Heart left ventricle (tissue), 16 donors: ENCODE measurements at places on chromosomes 4 and X.
A peak's percentile ranks its signal among the peaks of the same experiment; 100 is the strongest.

GRCh38 chrX:129726307-129727111 is 12.3 kb upstream of the XPNPEP2 start:
- peak; percentile 68 for DNase-seq

- DNase-seq = no peak
Measured at GRCh38 chrX:54479136-54480111, 16.6 kb downstream of the FGD1 start.

DNA sequence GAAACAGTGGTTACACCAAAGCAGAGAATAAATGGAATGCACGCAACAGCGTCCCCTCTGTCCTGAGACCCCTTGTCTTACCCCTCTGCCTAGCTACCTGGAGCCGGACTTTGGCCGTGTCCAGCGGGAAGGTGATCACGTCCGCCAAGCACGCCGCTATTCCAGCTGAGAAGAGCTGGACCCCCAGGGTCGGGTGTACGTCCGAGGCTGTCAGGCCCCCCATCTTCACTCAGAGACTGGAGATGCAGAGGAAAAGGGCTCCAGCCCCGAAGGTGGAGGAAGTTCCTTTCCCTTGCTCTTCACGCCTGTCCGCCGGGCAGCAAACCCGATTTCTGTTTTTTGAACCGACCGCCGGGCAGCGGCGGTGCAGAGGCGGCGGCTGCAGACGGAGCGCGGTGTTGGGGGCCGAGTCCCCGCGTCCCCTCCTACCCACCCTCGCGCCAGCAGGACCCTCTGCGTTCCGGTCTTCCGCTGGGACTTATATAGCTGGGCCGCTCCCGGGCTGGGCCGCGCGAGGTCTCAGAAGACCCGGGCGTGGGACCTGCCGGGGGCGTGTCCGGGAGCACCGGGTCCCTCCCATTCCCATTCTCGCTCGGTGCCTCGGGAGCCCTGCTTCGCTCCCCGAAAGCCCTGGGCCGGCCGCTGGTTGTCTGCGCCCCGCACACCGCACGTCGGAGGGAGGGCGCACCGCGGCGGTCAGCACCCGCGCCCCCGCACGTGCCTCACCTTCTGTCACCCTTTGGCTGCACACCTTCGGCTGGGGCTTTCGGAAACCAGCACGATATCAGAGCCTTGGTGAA is at the start of gene UCP1:
UCP1 (minus strand) TSS at position 455 of the 800 bp plus-strand sequence; CDS start at position 223, 232 bp downstream.
- DNase-seq = peak; percentile 11

- no peak for DNase-seq
Measured at GRCh38 chrX:151852294-151852693, 60.4 kb upstream of the MAGEA4 start.

DNA sequence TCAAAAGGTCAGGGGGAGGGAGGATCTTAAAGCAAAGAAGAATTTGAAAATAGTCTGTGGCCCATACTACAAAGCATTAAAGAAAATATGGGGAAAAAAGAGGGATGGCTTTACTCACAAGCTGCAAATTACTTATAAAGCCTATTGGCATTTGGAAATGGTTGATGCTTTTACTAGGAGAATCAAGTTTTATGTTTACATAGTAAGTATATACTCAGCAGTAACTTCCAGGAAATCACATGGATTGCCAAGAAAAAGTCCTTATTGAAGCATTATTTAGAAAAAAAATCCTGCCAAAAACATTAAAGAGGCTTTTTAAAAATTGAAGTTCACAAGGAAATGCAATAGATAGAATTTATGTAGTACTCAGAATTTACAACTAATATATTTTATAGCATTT is 8.4 kb upstream of the SH3RF1 start:
- DNase-seq = no peak

- DNase-seq = no peak
Measured at GRCh38 chr4:85555206-85555605, 80.3 kb downstream of the ARHGAP24 start.

GRCh38 chrX:79081895-79082512 is 62.5 kb upstream of the GPR174 start:
- no peak for DNase-seq

DNA sequence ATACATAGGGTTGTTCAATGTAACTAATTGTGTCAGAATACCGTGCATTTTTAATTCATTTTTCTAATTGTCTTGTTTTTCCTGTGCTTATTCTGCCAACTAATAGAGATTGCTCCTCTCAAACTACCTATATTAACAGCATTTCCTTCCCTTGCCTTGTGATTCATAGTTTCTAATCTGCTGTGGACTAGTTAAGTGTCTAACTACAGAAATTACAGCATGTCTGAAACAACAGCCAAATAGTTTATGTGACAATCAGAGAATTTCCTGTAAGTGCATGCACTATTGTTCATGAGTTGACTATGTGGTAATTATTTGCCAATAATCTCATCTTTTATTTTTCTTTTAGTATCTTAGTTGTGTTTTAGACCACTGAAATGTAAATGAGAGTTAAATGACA is 4.1 kb upstream of the SEC24B start:
- no peak for DNase-seq

DNA sequence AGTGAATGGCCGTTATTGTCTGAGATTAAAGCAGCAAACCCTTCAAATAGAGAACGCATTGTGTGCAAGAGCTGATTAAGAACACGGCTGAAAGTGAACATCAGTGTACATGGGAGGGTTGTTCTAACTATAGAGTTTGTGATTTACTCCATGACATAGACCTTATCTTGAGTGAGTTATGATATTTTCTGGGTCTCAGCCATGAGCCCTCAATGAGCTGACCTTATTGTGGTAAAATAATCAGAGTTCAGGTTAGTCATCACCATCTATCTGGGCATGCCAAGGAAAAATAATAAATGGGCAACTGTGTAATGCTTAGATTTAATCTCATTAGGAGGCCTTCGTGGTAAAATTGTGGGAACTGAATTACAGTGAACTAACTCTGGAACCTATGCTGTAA is 33.2 kb upstream of the CLDN24 start:
- DNase-seq = no peak

DNA sequence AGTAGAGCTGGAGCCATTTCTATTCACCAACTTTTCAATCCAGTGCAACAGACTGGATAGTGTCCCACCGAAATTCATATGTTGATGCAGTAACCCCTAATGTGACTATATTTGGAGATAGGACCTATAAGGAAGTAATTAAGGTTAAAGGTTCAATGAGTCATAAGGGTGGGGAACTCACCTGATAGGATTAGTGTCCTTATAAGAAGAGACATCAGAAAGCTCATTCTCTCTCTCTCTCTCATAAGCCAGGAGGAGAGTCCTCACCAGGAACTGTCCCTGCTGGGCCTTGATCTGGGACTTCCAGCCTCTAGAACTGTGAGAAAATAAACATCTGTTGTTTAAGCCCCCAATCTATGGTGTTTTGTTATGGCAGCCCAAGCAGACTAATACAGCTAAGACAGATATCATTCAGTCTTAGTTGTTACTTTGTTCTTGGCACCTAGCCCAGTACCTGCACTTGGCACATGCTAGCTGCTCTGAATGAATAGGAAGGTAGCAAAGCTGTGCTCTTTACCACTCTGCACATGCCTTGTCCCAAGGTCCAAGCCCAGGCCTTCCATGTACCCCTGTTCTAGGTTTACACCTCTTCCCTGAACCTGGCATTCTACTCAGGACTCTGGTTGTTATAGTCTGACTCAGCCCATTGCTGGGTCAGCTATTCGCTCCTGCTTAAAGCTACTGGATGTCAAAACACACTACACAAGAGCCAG is 19.2 kb upstream of the BRS3 start:
- DNase-seq = no peak

DNA sequence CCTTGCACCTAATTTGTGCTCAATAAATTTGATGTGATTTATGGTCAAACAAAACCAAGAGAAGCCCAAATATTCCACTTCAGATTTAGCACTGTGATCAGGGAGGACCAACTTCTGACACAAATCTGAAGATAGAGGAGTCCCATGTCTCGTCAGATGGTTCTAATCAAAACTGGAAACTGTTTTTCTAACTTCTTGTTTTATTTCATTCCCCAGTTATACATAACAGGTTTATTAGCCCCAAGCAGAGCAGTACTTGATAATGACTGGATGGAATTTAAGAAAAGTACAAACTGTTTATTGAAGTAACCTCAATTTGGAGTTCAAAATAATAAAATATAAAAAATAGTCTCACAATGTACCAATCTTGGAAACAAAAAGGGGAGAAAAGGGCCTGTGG is 310.3 kb downstream of the LDB2 start:
- DNase-seq = no peak

- no peak for DNase-seq
Measured at GRCh38 chrX:39731735-39732134, 366.0 kb downstream of the BCOR start.

GRCh38 chrX:13923845-13924244 is 105.8 kb downstream of the GEMIN8 start:
- no peak for DNase-seq
